Esophagus squamous epithelium (tissue), 5 donors: ENCODE measurements at places on chromosomes 7 and 10.

- H3K27ac ChIP-seq: no peak overlapping the region
- no peaks in the 10 kb centered on the region for H3K36me3 ChIP-seq
- no peak overlapping the region for H3K4me3 ChIP-seq
- DNase-seq: no peak
- H3K4me1 ChIP-seq: peaks cover 7% of the 10 kb centered on the region
Observed at GRCh38 chr7:77667459-77668086, 28.7 kb upstream of the RSBN1L start.

DNA sequence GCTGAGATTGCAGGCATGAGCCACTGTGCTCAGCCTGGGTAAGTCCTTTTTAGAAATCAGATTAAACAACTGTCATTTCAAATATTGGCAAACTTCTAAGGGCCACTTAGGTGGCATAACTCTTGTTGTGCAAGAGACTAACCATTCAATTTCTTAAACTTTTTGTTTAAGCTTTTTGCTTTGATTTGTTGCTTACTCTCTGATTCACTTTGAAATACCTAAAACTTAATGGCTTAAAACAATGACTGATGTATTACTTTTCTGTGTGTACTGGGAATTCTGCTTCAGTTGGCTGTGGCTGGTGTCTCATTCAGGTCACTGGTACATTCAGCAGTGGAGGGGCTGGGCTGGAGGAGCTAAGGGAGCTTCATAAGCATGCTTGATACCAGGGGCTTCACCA lies 28.9 kb downstream of the ZNF25 start:
- no peak overlapping the region for H3K27ac ChIP-seq
- no peaks in the 10 kb centered on the region for H3K4me1 ChIP-seq
- no peak overlapping the region for H3K4me3 ChIP-seq
- no peaks in the 10 kb centered on the region for H3K27me3 ChIP-seq
- no peak for DNase-seq
- peaks cover 4% of the 10 kb centered on the region for H3K36me3 ChIP-seq

GRCh38 chr10:77433546-77433945 lies 204.1 kb downstream of the KCNMA1 start:
- H3K36me3 ChIP-seq: no peaks in the 10 kb centered on the region
- DNase-seq: no peak
- peaks cover 19% of the 10 kb centered on the region for H3K4me1 ChIP-seq
- peaks cover 2% of the 10 kb centered on the region for H3K27me3 ChIP-seq
- H3K27ac ChIP-seq: no peak overlapping the region
- no peak overlapping the region for H3K4me3 ChIP-seq

DNA sequence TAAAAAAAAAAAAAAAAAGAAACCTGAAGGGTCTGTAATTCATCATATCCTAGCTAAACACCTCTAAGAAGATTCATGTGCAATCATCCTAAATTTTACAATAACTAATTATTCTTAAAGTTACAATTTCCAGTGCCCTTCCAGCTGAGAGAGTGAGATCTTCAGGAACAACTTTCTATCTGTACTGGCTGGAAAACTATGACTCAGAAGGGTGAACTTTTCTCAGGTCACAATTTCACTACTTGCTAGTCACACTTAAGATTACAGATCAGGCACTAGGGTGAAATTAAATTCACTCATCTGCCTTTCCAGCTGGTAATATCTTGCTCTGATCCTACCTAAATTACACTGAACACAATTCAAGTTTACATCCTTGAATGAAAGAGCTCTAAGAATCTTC lies 158.8 kb downstream of the ANK3 start:
- no peaks in the 10 kb centered on the region for H3K27me3 ChIP-seq
- H3K4me3 ChIP-seq: no peak overlapping the region
- H3K4me1 ChIP-seq: peaks cover 7% of the 10 kb centered on the region
- no peak overlapping the region for H3K27ac ChIP-seq

DNA sequence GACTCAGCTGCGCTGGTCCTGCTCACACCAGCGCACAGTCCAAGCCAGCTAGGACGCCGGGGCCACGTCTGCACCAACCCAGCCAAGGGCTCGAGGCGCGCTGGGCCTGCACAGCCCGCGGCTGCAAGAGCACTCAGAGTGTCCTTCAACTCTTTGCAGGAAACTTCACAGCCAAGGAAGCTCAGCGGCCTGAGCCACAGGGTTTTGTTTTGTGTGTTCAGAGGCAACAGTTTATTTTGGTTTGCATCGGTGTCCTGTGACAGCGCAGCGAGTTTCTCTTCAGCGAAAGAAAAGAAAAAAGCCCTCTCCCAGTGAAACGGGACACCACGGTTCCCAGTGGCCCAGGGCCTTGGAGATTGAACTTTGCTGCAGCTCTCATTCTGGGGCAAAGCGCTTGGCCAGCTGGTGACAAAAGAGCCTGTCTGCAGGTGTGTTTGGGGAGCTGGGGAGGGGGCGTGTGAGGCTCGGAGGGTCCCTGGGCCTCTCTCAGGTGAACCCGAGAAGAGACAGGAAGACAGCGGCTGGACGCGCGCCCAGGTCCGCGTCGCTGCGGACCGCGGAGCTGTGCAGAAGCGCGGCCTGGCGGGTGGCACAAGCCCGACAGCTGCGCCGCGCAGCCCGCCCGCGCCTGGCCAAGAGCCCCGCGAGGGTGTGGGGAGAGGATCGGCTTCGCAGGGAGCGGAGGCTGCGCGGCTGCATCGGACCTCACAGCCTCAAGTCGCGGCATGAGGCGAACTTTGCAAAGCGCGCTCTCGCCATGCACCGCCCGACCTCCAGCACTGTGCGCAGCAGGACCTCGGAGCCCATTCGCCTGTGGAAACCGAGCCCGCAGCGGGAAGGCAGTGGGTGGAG lies 922 bp downstream of the CXCL12 start:
- peaks cover 15% of the 10 kb centered on the region for H3K4me1 ChIP-seq
- H3K27me3 ChIP-seq: peaks cover 63% of the 10 kb centered on the region
- peak overlapping the region; percentile 77 for H3K27ac ChIP-seq
- no peak for DNase-seq
- peaks cover under 1% of the 10 kb centered on the region for H3K36me3 ChIP-seq
- H3K4me3 ChIP-seq: peak overlapping the region; percentile 34

GRCh38 chr7:3464900-3465622 lies 164.0 kb downstream of the SDK1 start:
- no peak overlapping the region for H3K27ac ChIP-seq
- H3K27me3 ChIP-seq: no peaks in the 10 kb centered on the region
- H3K36me3 ChIP-seq: no peaks in the 10 kb centered on the region
- no peak for DNase-seq
- no peak overlapping the region for H3K4me3 ChIP-seq

DNA sequence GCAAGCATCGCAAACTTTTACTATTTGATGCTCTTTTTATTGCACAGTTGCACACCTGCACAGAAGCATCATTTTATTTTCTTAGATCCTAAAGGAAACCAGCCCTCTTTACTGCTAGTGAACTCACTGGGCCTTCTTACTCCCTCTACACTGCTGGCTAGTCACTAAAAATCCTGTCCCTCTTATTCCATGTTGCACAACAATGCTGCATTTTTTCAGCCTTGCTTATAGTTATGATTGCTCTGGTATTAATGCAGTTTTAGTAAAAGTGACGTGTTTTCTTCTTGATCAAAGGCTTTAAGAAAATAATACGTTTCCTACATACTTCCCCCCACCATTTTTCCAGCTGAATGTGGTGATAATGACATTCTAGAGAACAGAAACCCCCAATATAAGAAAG lies 132.9 kb upstream of the FAM3C start:
- H3K36me3 ChIP-seq: no peaks in the 10 kb centered on the region
- peaks cover 10% of the 10 kb centered on the region for H3K4me1 ChIP-seq
- no peak for DNase-seq
- peak overlapping the region; percentile 82 for H3K27ac ChIP-seq
- H3K4me3 ChIP-seq: no peak overlapping the region
- no peaks in the 10 kb centered on the region for H3K27me3 ChIP-seq

GRCh38 chr10:114071178-114071577 lies 27.5 kb downstream of the ADRB1 start:
- DNase-seq: no peak
- no peak overlapping the region for H3K27ac ChIP-seq
- H3K27me3 ChIP-seq: no peaks in the 10 kb centered on the region
- no peaks in the 10 kb centered on the region for H3K36me3 ChIP-seq
- H3K4me1 ChIP-seq: peaks cover 13% of the 10 kb centered on the region

- peaks cover 99% of the 10 kb centered on the region for H3K36me3 ChIP-seq
- H3K4me3 ChIP-seq: no peak overlapping the region
- H3K27ac ChIP-seq: no peak overlapping the region
Observed at GRCh38 chr7:140683657-140684056, 10.9 kb downstream of the ADCK2 start.

- no peak for DNase-seq
- no peaks in the 10 kb centered on the region for H3K36me3 ChIP-seq
- H3K27me3 ChIP-seq: no peaks in the 10 kb centered on the region
- no peak overlapping the region for H3K27ac ChIP-seq
Observed at GRCh38 chr10:4099202-4099601, 314.2 kb upstream of the KLF6 start.

GRCh38 chr7:85725026-85725425 lies 538.2 kb upstream of the SEMA3D start:
- no peak overlapping the region for H3K27ac ChIP-seq
- no peaks in the 10 kb centered on the region for H3K4me1 ChIP-seq
- no peaks in the 10 kb centered on the region for H3K36me3 ChIP-seq
- no peak for DNase-seq

DNA sequence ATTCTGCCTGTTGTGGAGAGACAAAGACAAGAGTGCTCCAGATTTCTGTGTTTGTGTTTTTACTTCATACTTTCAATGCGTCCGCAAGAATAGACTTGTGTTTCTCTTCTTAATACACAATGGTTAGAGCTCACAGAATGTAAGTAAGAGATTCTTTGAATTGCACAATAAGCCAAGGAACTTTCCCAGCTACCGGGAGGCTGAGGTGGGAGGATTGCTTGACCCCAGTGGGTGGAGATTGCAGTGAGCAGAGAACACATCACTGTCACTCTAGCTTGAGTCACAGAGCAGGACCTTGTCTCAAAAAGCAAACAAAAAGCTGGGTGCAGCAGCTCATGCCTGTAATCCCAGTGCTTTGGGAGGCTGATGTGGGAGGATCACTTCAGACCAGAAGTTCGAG lies 250.7 kb upstream of the MYO3A start:
- DNase-seq: no peak
- H3K4me1 ChIP-seq: no peaks in the 10 kb centered on the region
- no peak overlapping the region for H3K4me3 ChIP-seq
- no peak overlapping the region for H3K27ac ChIP-seq
- H3K36me3 ChIP-seq: no peaks in the 10 kb centered on the region
- no peaks in the 10 kb centered on the region for H3K27me3 ChIP-seq

DNA sequence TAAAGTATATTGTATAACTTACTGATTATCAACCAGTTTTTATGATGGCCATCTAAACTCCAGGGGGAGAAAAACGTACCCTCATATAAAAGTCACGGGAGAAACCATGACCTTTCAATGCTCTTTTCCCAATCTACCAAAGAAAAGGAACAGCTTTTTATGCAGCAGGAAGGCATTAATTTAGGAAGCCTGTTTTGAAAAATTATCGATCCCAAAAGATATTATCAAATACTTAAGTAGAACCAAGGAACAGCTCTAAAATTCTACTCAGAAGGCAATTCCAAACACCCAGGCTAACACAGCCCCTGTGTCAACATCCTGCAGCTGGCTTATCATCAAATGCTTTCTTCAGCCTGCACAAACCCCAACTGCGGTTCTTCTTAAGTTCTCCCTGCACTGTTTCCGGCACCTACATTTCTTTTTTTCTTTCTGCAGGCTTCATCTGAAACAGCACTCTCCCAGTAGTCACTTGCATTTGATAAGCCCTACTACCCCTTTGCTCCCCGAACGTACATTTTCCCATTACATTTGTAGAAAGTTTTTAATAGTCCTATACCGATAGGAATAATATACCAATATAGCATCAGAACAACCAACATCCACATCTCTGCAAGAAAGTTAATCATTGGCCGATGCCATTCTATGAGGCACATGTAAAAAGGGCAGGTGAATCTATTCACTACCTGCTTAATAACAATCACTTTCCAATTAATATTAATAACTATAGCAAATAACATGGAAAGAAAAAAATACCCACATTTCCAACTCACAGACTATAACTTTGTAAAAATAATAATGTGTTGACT lies 47.9 kb downstream of the PIP4K2A start:
- no peak overlapping the region for H3K27ac ChIP-seq
- DNase-seq: no peak

GRCh38 chr7:49228426-49229098 lies 304.2 kb downstream of the CDC14C start:
- no peaks in the 10 kb centered on the region for H3K27me3 ChIP-seq
- no peak overlapping the region for H3K27ac ChIP-seq
- no peaks in the 10 kb centered on the region for H3K4me1 ChIP-seq
- H3K36me3 ChIP-seq: no peaks in the 10 kb centered on the region
- no peak overlapping the region for H3K4me3 ChIP-seq
- DNase-seq: no peak

DNA sequence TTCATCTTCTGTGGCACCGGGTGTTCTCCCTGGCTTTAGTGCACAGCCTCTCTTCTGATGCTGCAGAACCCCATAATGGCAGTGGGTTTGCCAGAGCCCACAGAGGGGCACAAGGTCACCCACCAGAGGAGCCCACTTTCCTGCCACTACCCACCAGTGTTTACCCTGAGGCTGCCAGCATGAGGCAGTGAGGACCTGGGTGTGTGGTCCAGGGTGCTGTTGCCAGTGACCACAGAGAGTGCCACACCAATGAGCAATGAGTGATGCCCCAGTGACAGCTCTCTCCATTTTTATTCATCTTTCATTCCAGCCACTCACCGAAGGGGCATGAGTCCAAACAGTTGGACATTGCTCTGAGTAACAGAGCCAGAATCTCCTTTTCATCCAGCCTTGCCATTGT lies 34.8 kb downstream of the MTURN start:
- peak overlapping the region; percentile 84 for H3K27ac ChIP-seq
- no peak overlapping the region for H3K4me3 ChIP-seq
- no peaks in the 10 kb centered on the region for H3K36me3 ChIP-seq

DNA sequence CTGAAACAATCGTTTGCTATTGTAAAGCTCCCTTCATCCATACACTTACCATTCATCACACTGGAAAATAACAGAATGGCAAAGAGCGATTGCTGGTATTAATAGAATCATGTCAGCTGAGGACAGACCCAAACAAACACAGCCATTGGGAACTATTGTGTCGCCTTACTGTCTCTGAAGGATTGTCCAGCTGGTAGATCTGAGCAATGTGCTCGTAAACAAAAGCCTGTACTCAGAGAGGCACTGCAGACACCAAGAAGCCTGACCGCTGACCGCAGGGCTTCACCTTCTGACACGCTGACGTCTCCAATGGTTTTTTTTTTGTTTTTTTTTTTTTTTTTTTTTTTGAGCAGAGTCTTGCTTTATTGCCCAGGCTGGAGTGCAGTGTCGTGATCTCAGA lies 151.0 kb upstream of the FRMD4A start:
- H3K36me3 ChIP-seq: no peaks in the 10 kb centered on the region
- no peaks in the 10 kb centered on the region for H3K4me1 ChIP-seq
- no peaks in the 10 kb centered on the region for H3K27me3 ChIP-seq
